ENCODE measurements at places on chromosomes 5 and 9.

GRCh38 chr5:110977915-110978314, 93.6 kb upstream of the TSLP start:
- no peak for DNase-seq

- DNase-seq: no peak
Measured at GRCh38 chr9:14318934-14319580, 5.1 kb upstream of the NFIB start.

DNA sequence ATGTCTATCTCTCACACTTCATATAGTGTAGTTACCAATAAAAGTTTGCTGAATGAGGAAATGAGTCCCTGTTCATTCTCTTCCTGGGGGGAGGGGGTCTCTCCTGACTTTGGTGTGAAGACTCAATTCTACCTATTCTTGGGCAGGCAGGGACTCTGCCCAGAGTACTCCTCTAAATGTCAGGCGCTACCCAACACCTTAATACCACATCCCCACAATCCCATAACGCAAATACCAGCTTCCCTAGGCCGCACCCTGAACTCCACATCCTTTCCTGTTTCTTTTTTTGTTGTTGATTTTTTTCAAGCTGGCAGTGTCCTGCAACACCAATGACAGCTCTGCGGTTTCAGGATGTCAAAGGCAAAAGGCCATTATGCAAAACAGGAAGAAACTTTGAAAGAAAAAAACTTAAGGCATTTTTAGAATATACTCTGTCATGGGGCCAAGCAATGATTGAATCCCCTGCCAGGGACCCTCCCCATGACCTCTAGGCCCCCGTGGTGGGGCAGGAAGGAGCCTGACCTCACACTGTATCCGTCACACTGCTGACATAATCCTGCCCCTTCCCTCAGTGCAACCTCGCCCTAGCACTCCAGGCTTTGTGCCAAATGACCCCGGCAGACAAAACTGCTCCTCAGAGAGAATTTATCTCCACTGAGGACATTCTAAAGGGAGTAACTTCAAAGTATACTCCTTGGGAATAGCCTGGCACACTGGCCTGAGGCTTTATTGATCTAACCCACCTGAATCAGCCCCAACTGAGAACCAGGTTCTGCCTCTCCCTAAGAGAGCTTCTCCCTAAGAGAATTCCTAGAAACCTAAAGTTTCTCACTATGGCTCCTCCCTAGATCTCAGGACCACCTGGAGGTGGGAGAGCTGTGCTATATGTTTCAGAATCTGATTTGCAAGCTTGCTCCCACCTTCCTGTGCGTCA, 8.0 kb downstream of the B4GALT1 start:
- peak; percentile 76 for DNase-seq

GRCh38 chr9:126162611-126163381, 163.8 kb upstream of the MVB12B start:
- DNase-seq: no peak

- DNase-seq: no peak
Measured at GRCh38 chr5:2634399-2635176, 116.9 kb downstream of the IRX2 start.

DNA sequence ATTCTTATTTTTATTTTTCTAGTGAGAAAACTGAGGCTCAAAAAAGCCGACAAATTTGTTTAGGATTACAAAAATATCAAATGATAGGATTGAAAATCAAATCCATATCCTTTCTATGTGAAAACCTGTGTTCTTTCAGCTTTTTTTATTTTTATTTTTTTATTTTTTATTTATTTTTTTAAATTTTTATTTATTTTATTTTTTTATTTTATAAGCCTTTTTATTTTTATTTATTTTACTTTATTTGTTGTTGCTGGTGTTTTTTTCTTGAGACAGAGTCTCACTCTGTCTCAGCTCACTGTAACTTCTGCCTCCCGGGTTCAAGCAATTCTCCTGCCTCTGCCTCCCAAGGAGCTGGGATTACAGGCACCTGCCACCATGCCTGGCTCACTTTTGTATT, 45.4 kb upstream of the CDKN2B start:
- no peak for DNase-seq

DNA sequence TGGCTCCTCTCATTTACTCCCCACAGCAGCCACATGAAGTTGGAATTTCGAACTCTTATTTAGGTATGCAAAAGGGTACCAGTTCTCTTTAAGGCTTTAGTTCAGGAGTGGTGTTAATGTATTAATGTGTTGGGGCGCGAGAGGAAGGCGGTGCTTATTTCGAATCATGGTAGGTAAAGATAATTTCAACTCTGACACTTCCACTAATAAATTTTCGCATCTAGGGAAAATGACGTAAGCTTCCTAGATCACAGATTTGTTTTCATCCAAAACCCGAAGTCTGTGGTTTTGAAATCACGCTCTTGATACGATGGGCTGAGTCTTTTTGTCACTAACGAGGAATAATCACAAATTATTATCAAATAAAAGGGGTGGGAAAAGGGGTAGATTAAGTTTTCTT, 681 bp downstream of the PPWD1 start:
- DNase-seq: no peak

DNA sequence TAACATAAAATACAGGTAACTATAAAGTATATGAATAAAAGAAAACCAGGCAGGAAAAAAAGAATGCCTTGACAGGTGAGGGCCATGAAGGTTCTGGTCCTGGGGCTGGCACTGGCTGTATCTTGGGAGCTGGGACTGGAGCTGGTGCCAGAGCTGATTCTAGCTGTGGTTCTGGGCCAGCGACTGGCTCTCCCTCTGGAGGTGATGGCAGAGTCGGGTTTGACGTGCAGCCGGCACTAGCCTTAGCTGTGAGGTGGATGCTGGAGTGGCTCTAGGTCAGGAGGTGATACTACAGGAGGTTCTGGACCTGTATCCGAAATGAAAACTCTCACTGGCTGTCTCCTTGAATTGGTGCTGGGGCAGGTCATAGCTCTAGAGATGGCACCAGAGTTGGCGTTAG, 22.3 kb downstream of the OBP2B start:
- no peak for DNase-seq

DNA sequence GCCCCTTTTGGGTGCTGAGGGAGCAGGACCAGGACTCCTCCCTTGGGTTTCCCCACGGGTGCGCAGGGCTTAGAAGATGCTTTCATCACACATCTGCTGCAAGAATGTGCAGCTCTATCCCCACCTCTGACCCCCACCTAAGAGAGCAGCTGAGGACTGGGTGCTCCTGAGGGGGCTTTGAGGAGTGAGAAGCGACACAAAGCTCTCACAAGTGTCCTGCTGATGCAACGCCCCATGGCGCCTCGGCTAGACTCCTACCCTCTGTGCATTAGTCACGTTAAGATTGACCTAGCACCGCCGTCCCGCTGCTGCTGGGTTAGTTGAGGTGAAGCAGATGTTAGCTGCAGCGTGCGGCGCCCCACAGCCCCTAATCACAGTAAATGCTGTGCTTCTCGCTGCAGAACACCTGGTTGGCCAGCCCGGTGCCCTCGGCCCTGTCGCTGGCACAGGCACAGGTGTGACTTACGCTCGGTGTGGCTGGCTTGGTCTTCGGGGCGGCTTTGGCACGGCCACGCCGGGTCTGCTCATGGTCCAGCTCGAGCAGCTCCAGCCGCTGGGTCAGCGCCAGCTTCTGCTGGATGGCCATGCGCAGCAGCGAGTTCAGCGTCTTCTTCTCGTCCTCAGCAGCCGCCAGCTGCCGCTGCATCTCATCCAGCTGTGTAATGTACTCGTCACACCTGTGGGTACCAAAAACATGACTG, 45.0 kb upstream of the IPPK start:
- no peak for DNase-seq

GRCh38 chr5:133370036-133370831, 242.1 kb downstream of the FSTL4 start:
- DNase-seq: no peak

GRCh38 chr9:38039907-38040682, 28.9 kb downstream of the SHB start:
- DNase-seq: no peak

DNA sequence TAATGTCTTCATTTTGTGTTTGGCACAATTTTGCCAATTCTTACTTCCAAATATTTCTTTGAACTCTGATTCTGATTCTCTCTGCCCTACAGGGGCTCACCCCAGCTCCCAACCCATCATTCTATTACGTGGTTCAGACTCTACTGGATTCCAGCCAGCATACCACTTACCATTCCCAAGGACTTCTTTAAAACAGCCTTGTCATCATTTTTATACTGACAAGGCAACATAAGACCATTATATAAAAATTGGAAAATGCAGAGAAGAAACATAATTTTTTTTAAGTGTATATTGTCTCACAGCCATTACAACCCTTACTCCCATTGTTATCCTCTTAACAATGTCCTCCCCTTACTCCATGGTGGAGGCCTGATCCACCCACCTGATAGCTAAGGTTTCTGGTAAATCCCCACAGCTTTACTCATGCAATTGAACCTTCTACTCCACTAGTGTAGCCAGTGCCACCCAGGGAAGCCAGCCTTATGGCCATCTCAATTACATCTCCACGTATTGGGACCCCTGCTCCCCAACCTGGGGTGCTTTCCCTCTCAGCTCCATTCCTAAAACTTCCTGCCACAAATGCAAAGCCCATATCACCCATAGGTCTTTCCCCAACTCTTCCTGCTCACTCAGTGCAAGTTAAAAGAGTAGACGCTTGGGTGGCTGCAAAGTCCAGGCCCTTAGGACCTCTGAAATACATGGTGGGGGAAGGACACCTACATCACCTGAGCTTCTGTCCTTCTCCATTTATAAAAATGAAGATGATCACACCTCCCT, 19.1 kb downstream of the UGT3A2 start:
- DNase-seq: no peak

DNA sequence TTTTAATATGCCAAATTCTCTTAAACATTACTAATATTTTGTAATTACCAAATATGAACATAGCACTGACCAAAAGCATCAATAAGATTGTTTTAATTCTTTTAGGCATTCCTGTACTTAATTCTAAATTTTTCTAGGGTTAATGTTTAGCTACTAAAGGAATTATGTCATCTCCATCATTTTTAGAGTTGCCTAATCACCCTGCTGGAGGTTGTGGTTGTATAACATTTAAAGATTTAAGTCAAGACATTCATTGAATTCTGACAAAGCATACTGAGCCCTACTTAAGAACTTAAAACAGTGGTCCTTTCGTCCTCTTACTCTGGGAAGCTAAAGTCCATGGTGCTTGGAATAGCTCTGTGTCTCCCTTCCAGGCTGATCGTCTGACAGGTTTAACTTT, 28.1 kb upstream of the DAB2 start:
- no peak for DNase-seq

DNA sequence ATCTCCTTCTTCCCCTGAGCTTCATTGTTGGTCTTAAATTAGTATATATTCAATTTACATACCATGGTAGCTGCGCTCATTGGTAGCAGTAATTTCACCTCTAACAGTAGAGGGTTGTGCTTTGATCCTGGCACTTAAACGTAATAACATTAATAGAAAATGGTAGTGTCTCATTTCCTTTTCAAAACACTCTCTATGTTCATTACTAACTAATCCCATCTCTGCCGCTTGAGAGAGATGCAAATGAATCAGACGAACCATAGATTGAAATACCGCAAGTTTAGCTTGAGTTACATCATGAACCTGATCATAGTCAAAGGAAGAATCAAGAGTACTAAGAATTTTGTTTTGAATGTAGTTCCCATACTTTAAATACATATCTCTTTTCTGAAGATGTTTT, 2.2 kb downstream of the THBS4 start:
- peak; percentile 34 for DNase-seq

DNA sequence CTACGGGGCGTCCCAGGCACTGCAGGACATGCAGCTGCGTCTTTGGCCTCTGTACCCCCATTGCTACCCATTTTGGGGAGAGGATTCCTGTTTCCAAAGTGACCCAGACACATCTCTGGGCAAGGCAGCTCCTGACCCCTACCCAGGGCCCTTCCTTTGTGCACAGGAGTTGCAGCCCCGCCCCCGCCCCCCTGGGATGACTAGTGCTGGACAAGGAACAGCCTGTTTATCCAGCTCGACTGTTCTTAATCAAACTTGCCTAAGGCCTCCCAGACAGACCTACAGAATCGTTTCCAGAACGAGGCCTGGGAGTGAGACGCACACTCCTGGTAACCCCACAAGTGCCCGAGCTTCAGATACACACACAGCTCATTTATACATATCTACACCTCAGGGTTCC, 13.2 kb downstream of the DIPK1B start:
- no peak for DNase-seq

- no peak for DNase-seq
Measured at GRCh38 chr9:105390871-105391270, 57.0 kb upstream of the FSD1L start.

DNA sequence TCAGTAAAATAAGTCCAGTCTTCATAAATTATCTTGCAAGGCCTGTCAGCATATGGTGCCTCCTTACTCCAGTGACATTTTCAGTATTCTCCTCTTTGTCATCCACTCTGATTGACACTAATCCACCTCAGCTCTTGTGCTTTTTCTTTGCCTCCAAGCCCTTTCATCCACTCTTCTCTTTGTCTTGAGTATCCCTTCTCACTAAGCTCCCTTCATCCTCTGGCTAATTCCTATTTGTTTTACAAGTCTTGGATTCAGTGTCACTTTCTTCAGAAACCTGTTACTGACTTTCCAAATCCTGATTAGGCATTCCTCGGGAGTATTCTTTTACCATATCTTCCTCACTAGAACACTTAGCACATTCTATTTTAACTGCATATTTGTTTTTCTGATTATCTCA, 100.6 kb upstream of the VCAN start:
- DNase-seq: no peak

DNA sequence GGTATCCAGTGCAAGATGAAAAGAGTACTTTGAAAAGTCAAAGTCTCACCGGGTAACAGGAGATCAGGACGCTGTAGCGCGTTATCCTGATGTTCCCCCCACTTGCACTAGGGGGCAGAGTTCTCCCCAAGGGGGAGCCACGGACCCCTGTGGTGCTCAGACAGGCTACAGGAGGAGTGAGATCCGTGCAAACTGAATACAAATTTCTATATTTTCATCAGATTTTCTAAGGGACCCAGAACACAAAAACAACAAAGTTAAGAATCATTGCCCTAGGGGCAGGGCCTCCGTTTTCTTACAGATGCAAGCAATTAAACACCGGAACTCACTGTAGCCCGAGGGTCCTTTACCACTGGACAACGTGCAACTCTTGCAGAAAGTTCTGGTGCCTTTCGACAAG, 2.0 kb downstream of the MYO10 start:
- DNase-seq: peak; percentile 69

DNA sequence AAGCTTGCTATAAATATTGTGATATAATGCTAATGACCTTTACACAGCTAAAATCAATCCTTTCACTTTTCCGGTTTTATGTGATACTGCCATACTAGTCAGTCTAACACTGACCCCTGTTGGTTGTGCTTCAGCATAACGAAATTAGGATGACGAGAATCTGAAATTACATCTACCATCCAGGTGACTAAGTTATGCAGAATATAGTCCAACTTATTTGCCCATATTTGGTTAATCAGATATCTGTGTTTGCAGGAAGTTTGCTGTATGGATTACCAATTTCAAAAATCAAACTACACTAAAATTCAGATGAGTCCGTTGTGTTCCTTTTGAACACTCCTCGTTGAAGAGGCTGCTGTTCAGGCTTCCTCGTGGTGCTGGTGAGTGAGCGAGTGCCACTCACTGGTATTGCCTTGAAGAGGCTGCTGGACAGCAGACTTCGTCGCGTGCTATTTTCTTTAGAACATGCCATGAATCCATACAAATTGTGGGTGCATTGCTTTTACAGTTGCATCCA, 32.5 kb downstream of the TENT4A start:
- DNase-seq: peak; percentile 91
